NT2/D1 (cell line): ENCODE measurements at places on chromosomes 13 and 19.

DNA sequence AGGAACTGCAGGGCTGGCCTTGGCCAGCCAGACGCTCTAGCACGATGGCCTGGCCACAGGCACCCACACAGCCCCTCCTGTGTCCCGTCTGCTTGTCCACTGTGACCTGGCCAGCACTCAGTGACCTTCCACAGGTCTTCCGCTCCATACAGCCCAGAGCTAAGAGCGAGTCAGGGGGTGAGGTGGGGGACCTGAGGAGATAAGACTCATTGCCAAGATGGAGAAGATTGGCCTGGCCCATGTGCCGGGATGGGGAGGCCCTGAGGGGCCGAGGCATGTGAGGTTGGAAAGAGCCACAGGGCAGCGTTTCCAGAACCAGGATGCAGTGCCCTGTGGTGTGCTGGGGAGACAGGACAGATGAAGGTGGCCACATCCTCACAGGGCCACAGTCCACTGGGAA, 10.2 kb upstream of the SLC7A9 start:
- DNase-seq: no peak

GRCh38 chr19:2015608-2015950, at the start of gene BTBD2:
TSS of gene BTBD2 (minus strand) at chr19:2015714. CDS start at chr19:2015703, 11 bp downstream.
- DNase-seq: no peak

- peak; percentile 55 for DNase-seq
Measured at GRCh38 chr19:7540761-7541474, 5.4 kb downstream of the PNPLA6 start.

DNA sequence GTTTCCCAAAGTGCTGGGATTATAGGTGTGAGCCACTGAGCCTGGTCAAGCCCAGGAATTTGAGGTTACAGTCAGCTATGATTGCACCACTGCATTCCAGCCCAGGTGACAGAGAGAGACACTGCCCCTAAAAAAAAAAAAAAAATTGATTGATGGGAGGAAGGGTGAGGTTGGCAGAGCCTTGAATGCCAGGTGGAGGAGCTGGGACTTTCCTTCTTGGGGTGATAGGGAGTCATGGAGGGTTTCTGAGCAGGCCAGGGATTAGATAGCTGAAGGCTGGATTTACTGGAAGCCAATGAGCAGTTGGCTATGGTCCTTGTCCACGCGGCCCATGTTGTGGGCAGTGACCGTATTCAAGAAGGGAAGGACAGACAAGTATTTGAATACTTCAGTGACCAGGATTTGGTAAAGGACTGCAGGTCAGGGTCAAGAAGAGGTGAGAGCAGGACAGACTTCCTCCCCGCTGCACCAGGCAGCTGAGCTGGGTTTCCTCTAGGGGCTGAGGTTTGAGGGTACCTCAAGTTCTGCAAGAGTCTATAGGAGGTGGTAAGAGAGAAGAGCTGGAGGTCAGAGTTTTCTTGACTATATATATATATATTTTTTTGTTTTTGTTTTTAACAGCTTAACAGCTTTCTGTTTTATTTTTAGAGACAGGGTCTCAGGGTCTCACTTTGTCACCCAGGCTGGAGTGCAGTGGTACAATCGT, 6.9 kb upstream of the ICAM4 start:
- no peak for DNase-seq

- DNase-seq: no peak
Measured at GRCh38 chr19:4966591-4966990, 2.3 kb upstream of the KDM4B start.

- no peak for DNase-seq
Measured at GRCh38 chr13:97205982-97206381, 16.2 kb upstream of the MBNL2 start.
